NCI-H2081 (cell line): ENCODE measurements at places on chromosomes 7 and 10.
A peak's percentile ranks its signal among the peaks of the same experiment; 100 is the strongest.

DNA sequence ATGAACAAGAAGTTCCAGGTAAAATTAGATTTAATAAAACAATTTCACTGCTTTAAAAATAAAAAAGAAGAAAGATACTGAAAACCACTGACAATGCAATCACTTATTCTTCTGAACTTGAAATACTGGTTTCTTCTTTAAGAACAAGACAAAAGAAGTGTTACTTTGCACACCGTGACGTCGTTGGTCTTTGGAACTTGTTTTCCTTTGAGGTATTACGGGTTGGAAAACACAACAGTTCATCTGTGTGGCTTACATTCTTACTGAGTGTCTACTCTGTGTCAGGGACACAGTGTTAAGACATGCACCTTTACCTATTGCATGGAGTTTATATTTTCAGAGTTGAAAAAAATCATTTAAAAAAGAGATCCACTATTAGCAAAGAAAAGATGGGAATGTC lies 41.3 kb upstream of the UCN3 start:
- DNase-seq: no peak

DNA sequence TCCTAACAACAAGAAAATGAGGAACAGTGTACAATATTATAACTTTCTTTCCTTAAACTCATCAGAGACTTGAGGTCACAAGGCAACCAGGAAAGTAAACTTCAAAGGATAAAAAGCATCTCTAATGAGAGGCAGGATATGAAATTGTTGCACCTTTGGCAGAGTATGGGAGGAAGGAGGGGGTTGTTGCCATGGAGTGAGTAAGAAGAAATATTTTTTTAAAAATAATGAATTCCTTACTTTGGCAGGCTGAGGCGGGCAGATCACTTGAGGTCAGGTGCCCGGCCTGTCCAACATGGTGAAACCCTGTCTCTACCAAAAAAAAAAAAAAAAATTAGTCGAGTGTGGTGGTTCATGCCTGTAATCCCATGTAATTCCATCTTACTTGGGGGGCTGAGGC lies 21.1 kb upstream of the CHN2 start:
- no peak for DNase-seq

DNA sequence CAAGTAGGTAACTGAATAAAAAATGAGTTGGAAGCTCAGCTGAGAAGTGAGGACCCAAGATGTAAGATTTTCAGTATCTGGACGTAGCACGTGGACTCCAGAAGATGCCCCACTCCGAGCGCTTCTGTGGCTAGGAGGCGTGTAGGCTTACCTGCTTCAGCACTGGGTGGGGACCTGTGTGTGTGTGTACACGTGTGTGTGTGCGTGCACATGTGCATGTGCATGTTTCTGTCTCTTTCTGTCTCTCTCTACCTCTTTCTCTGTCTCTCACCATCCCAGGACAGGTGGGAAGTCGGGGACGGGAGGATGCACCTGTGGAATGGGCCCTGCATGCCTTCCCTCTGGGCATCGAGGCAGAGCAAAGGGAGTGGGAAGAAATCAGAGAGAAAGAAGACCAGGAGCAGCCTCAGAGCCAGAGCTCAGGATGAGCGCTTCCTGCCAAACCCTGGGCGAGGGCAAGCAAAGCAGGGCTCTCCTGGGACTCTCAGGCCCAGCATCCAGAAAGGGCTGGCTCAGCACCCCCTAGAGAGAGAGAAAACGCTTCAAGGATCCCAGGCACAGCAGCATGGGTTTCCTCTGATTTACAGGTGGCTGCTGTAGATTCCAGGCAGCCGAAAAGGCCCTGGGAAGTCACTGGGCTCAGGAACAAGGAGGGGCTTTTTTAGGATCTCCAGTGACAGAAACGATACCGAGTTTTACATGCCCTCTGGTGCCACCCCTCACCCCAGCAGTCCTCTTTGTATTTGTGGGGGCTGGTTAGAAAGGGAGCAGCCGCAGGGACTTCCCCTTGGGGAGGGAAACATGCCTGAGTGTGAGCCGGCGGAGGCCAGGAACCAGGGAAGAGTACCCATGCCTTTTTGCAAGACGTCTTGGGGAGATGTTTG lies 28.5 kb downstream of the CXCL12 start:
- DNase-seq: no peak

- no peak for DNase-seq
These were observed 50.4 kb downstream of the PKD1L1 start for GRCh38 chr7:47897831-47898230.

DNA sequence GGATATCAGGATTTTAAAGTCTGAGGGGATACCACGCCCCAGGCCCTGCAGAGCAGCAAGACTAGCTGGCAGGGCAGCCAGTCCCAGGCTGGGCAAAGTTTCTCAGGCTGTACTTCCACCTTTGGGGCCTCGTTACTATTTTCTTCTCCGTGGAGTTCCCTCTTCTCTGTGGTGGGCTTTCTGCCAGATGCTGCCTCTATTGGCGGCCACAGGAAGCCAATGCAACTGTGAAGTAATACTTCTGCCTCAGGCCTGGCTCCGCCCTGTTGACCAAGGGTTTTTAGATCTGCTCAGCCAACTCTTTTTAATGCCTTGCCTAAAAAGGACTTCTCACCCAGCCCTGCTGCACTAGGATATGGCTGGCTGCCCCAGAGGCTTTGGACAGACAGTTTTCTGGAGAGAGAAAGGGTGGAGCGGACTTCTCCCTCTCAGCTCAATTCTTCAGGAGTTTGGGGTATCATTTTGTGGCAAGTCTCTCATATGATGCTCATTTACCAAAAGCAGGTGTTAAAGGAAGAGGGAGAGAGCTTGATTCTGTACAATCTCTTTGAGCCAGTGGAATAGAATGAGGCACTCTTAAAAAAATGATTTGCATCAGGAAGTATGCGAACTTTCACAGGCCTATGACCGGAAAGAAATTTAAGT lies 67.4 kb downstream of the HHEX start:
- DNase-seq: no peak

- no peak for DNase-seq
These were observed 28.5 kb downstream of the CHAT start for GRCh38 chr10:49642311-49642710.

GRCh38 chr10:31030260-31030659 lies 1.4 kb downstream of the ZNF438 start:
- no peak for DNase-seq

- peak; percentile 54 for DNase-seq
These were observed 709 bp downstream of the ARPC1B start for GRCh38 chr7:99375070-99375807.

DNA sequence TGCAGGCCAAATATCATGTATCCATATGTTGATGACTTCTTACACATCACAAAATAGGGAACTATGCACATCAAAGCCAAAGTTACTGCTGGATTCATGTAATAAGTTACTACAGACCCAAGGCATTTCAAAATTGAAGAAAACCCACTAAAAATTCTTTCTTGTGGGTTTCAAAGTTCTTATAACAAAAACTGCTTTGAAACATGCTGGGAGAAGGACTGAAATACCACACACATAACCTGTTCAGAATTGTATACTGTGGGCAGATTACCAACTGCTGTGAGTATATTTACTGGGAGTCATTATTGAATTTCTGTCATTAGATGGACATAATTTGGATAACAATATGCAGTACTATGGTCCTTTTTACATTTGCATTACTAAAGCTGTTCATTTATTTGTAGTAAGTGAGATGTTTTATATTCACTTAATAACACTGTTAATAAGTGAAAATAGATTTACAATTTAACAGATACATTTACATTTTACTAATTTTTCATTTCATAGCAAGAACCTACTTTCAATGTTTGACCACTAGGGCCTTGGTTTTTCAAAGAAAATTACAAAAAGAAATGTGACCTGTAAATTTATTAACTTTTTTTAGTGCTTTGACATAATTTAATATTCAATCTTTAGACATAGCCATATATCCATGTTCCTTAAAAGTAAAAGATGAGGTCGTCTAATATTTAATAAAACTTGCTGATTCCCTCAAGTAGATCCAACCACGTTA lies 132.6 kb downstream of the MAGI2 start:
- no peak for DNase-seq

DNA sequence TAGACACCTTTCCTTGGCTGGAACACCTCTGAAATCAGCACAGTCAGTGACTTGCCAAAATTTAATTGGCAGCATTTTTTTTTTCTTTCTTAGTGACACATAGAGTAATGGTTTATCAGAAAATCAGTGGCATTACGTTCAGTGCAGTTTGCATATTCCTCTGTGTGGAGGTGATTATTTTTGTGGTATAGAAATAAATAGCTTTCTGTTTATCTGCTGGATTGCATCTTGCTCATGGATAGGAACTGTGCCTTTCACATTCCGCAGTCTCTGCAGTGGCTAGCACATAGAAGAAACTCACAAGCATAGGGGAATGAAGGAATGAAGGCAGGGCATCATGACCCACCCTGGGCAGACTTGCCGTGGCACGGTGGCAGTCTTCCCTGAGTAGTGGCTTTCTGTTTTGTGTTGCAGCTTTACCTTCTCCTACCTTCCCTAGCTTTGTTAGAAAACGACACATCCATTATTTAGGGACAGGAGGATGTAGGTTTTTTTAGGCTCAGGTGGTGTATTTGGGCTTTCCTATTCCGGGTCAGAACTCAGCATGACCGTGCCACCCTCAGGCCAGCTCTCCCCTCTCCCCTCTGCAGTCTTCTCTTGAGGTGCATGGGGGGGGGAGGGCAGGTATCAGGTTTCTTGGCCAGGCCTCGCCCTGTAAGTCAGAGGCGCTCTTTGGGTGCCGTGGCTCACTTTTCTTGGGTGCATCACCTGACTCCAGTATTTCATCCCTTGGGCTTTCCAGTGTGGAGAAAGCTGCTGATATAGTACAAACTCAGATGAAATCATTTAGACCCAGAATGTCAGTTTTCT lies 112.5 kb upstream of the GJD4 start:
- no peak for DNase-seq

DNA sequence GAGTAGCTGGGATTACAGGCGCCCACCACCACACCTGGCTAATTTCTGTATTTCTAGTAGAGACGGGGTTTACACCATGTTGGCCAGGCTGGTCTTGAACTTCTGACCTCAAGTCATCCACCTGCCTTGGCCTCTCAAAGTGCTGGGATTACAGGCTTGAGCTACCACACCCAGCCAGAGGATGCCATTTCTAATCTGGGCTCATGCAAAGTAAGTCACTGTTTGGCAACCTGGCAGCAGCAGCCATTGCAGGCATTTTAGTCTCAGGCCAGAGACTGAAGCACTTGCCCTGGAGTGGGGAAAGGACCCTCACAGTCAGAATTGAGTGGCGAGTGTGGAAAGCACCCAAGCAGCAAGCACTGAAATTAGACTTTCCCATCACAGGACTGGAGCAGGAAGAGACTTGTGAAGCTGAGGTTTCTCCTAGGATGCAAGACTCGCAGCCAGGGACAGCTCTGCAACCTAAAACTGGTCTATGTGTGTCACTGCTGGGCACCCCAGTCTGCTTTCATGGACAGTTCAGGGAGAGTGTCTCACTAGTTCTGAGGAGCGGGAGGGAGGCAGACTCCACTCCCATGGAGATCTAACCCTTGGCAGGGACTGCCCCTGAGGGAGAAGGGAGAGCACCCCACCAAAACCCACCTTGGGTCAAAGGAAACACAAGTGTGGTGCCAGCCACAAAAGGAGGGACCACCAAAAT lies 27.6 kb downstream of the SNX13 start:
- no peak for DNase-seq

DNA sequence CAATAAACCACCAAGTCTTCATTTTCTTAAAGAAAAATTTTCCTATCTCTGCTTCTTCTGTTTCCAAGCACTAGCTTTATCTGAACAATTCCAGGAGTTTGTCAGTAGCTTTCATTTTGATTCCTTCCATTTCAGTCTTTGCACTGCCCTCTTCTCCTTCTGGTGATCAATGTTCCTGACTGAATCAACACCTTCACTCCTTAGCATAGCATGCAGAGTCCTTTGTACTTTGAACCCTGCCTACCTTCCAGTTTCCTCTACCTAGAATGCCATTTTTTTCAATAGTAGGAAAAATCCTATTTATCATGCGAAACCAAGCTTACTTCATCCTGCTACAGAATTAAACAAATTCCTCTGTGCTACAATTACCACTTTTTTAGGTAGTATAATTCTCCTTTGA lies 1.9 kb upstream of the C10orf88 start:
- no peak for DNase-seq

- no peak for DNase-seq
These were observed 20.5 kb downstream of the TMEM270 start for GRCh38 chr7:73881352-73882046.
